ENCODE measurements at places on chromosomes 6 and 20.
A peak's percentile ranks its signal among the peaks of the same experiment; 100 is the strongest.

DNA sequence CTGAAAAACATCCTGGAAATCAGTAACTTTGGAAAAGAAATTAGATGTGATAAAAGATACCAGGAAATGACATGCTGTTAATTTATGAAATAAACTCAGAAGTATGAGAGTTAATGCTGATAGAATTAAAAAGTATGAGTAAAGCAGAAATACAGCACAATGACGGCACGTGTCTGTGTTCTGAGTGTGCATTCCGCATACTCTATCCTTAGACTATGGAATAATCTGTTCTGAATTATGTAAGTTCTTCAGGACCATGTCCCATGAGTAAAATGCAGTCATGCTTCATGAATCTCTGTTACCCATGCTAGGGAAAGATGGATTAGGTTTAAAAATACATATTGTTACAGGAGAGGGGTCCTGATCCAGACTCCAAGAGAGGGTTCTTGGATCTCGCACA, 21.7 kb downstream of the HECA start:
- DNase-seq = no peak

GRCh38 chr6:157246771-157247484, 76.4 kb downstream of the TMEM242 start:
- DNase-seq = no peak

DNA sequence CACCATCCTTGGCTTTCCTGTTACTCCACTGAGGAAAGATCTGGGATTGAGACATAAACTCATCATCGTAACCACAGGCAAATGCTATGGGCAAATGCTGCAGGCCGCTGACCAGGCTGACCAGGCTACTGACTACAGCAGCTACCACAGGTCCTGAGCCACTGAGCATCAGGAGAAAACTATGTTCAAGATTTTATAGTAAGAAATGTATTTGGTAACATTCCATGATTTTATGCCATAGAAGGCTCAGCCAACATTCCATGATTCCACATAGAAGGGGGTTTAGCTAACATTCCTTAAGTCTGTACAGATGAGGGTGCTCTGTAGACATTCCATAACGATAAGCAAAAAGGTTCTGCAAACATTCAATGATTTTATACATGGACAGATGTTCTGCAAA, 16.1 kb upstream of the B4GALT5 start:
- no peak for DNase-seq

DNA sequence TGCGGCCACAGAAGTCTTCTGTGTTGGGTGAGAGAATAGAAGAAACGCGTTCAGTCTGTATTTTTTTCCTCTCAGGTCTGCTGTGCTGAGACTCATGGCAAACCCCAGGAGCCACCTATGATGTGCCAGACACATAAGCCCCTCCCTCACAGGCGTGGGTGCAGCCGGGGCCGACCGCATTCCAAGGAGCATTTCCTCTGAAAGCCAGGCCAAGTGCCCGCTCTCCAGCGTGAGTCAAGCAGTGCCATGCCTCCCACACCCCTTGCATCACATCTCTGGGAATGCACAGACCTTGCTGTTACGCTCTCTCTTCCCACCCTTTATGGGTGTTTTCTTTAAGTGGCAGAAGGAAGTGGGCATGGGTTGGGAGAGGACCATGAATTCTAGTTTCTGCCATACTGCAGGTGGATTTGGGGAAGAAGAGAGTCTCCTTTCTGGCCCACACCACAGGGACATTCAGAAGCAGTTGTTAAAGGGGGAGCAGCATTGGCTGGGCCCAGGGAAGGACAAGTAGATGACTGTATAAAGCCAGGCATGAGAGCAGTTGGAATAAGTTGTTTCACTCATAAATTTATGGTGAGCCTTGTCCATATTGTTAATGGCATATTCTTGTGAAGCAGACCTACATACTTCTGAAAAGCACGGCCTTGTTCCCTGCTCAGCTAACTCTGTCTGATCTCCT, 37.1 kb upstream of the TFAP2A start:
- no peak for DNase-seq

DNA sequence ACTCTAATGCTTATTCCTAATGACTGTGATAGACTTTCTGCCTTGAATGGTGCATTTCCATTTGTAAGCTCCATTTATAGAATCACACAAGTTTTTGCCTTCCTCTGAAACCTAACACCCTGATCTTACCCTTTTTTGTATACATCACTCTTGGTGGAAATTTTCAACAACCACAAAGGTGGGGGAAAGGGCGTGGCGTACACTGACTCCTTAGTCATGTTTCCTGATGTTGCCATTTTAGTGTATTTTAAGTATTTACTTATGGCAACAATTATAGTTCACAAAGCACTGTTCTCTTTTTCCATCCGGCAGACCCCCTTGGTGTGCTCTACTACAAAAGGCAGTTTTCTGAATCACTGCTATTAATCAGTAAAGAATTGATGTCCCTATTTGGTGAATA, 92.0 kb downstream of the ATXN1 start:
- DNase-seq = no peak

DNA sequence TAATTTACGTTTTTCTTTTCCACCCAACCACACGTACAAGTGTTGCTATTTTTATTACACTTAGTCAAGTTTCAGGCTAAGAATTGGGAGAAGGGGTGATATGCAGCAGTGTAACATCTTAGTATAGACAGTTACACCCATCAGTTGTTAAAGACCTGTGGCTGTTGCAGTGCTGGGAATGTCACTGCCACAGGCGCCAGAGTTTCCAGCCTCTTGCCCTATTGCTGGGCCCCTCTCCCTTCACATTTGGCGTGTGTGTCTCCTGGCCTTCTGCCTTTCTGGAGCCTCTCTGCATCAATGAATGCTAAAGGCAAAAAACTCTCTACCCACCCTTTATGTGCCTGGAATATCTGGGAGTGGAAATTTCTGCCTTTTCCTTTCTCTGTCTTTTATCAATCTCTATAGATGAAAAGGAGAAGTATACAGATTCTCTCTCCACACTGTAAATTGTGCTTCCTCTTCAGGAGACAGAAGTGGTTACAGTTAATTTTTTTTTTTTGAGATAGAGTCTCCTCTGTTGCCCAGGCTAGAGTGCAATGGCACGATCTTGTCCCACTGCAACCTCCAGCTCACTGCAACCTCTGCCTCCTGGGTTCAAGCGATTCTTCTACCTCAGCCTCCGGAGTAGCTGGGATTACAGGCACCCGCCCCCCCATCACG, 73.0 kb downstream of the TIAM2 start:
- no peak for DNase-seq

DNA sequence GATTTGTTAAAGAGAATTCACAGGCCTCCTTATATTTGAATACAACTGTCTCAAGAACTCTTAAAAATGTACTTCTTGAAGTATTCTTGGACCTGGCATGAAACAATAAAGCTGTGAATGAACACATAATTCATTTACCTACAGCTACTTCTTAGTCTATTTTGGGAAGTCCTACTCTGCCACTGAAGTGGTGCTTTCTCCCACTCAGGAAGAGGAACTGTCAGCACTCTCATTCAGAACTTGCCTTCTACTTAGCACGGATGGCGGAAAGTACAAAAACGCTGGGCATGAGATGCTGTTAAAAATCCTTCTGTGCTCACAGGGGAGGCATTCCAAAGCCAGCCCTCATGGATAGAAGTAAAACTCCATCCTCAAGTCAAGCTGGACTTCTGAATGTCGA, 144.8 kb upstream of the LAMP5 start:
- no peak for DNase-seq

DNA sequence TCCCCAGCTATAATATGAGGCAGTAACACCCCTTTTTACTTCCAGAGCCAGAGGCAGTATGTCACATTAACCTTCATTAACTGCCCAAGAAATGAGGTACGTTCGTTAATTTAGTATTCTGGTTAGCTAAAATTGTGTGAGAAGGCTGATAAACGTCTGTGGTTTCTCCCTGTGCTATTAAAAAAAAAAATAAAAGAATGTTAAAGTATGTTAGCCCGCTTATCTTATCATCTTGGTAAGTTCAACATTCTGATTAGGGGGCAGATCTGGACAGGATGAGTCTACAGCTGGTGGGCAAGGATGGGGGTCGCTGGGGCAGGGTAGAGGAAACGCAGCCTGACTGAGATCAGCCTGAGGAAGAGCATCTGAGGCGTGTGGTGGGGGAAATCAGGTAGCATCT, 154.0 kb downstream of the PRL start:
- DNase-seq = no peak

GRCh38 chr6:91088976-91089375, 502.1 kb upstream of the MAP3K7 start:
- no peak for DNase-seq

GRCh38 chr6:154956771-154957522, 38.2 kb upstream of the TIAM2 start:
- DNase-seq = no peak

DNA sequence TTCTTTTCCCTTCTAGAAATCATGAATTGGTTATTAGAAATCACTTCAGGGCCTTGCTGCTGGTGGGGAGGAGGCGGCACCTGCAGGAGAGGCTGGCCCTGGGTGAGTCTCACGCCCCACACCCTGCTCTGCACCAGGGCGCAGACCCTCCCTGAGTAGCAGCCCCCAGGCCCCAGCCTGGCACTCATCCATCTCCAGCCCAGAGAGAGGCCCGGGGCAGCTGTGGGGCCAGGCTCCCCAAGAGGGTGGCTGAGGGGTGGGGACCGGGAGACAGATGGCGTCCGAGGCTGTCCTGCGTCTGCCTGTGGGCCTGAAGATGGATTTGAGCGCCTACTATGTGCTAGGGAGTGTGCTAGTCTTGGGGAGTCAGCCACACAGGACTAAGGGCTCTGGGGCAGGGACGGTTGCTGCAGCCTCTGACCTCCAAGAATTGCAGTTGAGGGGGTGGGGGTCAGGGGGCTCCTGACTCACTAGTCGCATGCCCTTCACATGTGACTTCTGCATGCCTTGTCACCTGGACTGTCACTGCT, 59.6 kb upstream of the GATA5 start:
- no peak for DNase-seq

DNA sequence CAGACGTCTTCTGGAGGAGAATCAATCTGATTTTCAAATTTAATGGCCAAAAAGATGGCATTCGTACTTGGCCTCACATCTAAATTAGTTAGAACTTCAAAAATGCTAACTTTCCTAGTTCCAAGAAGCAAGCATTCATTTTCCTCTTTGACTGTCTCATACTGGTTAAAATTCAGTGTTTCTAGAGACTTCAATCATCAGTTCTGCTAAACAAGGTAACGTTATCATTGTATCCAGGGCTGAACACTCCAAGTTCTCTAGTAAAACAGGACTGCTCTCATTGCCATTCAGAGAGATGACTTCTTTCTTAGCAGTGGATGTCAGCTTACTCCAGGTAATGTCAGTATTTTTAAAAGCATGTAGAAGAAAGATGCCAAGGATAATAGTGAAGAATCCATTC, 34.6 kb upstream of the ENTPD6 start:
- no peak for DNase-seq

GRCh38 chr6:106084106-106084988, 1.8 kb upstream of the PRDM1 start:
- peak; percentile 73 for DNase-seq

DNA sequence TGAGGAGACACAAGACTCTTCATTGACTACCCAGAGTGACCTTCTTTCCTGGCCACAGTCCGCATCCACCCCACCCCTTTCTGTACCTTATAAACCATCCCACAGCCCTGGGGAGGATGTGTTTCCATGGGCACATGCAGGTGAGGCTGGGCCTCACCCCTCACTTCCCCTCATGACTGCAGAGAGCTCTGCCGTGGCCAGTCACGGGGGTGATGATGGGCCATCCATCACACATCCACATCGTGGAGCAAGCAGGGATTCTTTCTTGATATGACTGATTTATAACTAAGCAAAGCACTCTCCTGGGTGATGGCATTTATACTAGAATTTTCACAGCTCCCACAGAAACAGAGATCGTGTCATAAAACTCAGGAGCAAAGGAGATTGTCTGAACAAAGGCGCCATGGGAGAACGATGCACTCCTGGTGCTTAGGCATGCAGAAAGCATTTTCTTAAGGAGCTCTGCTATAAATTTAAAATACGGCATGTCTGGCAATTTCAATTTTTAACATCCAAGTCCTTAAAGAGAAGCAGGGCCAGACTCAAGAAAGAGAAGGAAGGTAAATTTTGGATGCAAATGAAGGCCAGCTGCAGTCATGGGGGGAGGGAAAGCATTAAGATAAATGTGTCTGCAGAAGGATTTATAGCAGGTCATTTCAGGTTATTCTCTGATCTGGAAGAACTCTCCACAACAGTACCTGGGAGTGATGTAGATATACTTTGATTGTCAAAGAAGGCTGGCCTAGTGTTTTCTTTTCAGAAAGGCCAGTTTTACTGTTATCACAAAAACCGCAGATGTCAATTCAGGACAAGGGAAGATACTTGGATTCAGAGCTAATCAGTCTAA, 777.0 kb downstream of the C6orf118 start:
- DNase-seq = no peak

DNA sequence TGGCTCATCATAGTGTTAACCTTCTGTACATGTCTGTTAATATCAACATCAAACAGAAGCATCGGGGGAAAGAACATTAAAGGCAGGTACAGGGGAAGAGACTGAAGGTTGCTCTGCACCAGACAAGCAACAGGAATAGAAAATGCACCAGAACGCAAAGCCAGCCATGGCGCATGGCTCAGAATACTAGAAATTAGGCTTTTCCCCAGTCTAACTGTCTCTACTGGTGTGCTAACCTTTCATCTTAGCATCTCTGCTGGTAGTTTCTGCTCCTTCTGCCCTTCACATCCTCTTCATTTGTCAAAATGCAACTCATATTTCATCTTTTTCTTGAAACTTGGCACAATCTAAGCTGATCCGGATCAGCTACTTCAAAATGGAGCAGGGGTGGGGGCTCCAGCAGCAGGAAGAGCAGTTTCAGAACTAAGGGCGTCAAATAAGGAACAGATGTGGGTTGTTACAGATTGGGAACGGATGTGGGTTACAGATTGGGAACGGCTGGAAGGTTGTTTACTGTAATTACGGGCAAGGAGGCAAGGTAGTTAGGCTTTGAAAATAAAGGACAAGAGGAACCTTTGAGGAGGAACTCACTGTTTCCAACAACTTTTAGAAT, 13.1 kb upstream of the RNASET2 start:
- no peak for DNase-seq

GRCh38 chr6:80489911-80490635, 383.6 kb downstream of the BCKDHB start:
- DNase-seq = no peak

GRCh38 chr20:40899344-40899743, 129.3 kb upstream of the TOP1 start:
- no peak for DNase-seq

DNA sequence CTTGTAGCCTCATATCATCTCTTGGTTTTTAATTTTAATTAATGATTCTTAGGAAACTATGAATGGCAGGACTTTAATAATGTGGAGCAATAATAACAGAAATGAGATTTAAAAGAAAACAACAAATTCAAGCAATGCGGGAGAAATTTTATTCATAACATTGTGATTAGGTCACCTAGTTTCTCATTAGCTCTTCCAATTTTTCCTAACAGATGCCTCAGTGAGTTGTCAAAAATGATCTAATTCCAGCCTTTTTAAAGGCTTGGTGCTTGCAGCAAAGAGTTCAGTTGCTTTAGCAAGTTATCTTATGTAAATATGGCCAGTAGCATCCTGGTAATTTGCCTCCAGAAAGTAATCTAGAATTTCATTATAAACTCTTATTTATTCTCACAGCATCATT, 20.4 kb downstream of the PDE7B start:
- DNase-seq = no peak

- DNase-seq = no peak
These were observed 233.2 kb downstream of the LRFN2 start for GRCh38 chr6:40353967-40354452.

All from DMS 273 treated with DMSO at 0.1 percent for 48 hours (cell line).